Stimulated activated CD8-positive, alpha-beta memory T cell treated with anti-CD3 and anti-CD28 coated beads, Interleukin-7, amount 100 ng/mL, for 24 hours (primary cell): ENCODE measurements at places on chromosomes 13 and 19.

DNA sequence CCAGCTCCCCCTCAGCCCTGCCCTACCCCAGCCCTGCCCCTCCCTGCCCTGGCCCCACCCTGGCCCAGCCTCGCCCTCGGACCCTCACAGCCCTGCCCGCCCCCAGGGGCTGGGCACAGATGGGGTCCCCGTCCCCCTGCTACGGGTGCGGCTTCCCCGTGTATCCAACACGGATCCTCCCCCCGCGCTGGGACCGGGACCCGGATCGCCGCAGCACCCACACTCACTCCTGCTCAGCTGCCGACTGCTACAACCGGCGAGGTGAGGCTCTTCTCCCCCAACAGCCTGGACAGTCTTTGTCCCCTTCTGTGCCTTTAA lies 5.2 kb downstream of the SHFL start:
- DNase-seq: no peak

DNA sequence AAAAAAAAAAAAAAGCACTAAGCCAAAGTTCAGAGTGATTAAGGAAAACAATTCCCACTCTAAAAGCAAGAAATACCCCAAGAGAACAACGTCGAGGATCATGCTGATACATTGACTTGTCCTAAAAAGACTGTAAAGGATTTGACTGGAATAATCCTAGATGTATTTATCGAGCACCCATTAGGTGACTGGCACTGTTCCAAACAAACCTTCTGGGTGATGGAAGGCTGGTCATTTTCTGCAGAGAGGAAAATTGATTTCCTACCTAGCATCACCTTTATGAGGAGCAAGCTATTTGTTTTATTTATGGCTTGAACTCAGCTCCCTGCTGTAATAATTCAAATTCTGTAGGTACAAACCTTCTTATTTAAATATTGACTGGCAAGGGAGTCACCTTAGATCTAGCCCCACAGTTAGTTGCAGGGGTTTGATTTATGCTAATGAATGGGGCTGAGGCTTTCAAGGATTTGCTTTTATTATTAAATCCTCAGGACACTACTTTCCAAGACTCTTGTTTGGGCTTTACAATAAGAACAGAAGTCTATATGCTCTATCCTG lies 471.0 kb downstream of the OLFM4 start:
- DNase-seq: no peak

GRCh38 chr19:48461982-48462655 lies 6.7 kb downstream of the KCNJ14 start:
- DNase-seq: no peak

DNA sequence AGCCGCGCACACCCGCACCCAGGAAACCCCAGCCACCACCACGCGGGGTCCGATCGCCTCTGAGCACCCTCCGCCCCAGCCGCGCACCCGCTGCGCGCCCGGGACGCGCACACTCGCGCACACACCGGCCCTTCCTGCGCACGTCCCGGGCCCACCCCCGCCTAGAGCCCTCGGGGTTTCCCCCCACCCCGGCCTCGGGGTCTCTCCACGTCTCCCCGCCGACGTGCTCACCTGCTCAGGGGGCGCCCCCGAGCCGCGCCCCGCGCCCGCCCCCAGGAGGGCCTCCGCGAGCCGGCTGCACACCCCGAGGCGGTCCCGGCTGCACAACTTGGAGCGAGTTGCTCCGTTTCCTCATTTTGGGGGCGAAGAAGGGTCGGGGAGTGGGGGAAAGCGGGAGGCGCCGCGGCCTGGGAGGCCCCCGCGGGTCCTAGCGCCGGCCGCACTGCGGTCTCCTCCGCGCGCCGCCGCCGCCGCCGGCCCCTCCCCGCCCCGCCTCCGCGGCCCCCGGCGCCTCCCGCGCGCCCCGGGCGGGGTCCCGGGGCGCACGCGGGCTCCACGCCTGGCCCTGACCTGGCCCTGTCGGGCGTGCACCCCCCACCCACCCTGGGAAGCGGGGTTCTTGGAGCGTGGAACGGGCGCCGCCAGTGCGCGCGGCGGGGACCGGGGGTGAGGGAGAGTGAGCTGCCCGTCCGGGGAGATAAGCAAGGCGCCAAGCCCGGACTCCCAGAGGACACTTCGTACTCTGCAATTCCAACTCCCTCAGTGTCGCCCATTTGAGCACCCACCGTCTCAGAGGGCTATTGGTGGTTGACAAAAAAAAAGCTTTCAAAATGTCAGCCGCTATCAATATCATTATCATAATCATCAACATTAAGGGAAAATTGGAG lies at the start of gene MATK:
MATK (minus strand) TSS at position 444 of the 887 bp plus-strand sequence. CDS start 1,246 bp downstream, outside the sequence.
- DNase-seq: no peak

GRCh38 chr13:44373601-44374347 lies at the start of gene SERP2:
TSS of gene SERP2 (plus strand) at chr13:44373824. CDS start at chr13:44374026, 202 bp downstream.
- DNase-seq: no peak

DNA sequence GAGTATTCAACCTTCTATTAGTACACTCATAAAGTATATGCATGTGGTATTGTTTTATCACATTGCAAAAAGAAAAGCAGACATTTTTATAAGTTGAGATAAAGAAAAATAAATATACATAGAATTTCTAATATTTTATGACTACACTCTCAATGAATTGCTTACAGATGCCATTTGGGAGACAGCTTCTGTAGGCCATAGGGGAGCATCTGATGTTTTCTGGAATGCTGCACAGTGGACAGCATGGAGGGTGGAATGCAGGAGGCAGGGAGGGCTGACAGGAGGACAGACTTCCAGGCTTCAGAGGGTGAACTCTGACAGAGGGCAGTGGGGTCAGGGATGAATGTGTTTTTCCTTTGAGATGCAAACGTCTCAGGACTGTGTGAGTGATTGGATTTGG lies 45.8 kb downstream of the MIPEP start:
- no peak for DNase-seq

- DNase-seq: no peak
These were observed 247.3 kb downstream of the GGACT start for GRCh38 chr13:100341327-100341726.

DNA sequence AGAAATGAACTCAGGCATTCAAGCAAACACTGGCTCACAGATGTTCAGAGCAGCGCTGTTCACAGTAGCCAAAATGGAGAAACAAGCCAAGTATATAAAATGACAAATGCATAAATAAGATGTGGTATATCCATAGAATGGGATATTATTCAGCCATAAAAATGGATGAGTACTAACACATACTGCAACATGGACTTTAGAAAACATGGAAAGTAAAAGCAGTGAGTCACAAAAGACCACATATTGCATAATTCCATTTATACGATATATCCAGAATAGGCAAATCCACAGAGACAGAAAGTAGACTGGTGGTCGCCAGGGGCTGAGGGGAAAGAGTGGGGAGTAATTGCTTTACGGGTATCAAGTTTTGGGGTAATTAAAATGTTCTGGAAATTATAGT lies 6.6 kb downstream of the ZNF837 start:
- no peak for DNase-seq
